ENCODE measurements at places on chromosomes 4 and X.

DNA sequence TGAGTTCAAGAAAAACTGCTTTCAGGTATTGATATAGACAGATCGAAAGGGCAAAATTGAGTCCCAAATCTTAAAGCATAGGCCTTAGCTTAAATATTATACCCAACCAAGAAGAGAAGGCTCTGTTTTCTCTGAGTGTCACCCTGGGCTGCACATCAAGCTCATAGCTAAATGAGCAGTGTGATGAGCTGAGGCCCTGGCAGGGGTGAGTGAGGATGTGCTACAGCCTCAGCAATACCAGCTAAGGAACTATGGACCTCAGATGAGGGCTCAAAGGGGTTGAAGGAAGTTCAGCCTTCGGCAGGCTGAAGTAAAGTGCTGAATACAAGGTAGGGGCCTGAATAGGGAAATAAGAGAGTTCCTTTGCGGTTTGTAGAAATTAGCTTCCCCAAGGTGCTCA lies 79.3 kb downstream of the FAM114A1 start:
- no peak overlapping the region for H3K4me3 ChIP-seq
- no peak overlapping the region for H3K27ac ChIP-seq
- H3K4me1 ChIP-seq: no peaks in the 10 kb centered on the region
- DNase-seq: no peak
- peaks cover 12% of the 10 kb centered on the region for H3K36me3 ChIP-seq

GRCh38 chrX:127519323-127519722 lies 532.9 kb downstream of the ACTRT1 start:
- no peaks in the 10 kb centered on the region for H3K36me3 ChIP-seq
- H3K27me3 ChIP-seq: no peaks in the 10 kb centered on the region
- H3K4me3 ChIP-seq: no peak overlapping the region
- no peak overlapping the region for H3K27ac ChIP-seq

DNA sequence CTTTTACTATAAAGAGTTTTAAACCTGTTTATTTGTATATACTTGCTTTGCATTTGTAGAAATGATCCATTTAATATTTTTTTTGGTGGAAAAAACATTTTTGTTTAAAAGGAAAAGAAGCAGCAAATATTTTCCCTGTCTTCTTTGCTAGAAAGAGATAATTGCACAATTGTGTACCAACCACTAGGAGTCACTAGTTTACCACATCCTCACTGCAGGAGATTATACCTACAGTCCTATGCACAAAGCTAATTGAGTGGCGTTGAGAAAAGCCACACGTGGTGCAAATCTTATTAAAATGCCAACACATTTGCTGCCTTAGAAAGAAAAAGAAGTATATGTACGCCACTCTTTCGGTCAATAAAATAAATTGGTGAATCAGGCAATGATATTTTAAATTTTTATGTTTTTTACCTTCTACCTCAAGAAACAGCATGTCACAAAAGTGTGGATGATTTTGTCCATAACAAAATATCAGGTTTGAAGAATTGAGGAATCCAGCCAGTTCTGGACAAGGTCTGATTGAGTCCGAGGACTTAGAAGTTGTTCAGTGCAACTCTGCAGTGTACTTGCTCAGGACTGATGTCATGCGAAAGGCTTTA lies 102.9 kb downstream of the GRXCR1 start:
- H3K4me1 ChIP-seq: no peaks in the 10 kb centered on the region
- H3K36me3 ChIP-seq: no peaks in the 10 kb centered on the region
- no peak for DNase-seq
- H3K27ac ChIP-seq: no peak overlapping the region
- no peaks in the 10 kb centered on the region for H3K27me3 ChIP-seq

DNA sequence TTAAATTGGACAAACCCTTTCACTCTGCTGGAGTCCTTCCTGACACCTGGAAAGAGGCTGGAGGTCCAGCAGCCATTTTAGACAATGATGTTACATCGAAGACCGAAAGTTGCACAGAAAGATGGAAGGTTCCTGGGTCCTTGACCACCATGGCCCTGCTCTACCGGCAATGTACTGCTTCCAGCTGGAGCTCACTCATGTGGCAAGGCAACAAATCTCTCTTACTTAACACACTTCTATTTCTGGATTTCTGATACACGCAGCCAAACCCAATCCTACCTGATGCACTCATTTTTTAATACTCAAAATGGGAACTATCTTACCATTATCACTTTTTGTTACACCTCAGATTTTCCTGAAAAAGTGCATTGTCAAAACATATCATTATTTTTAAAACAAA lies 33.1 kb downstream of the DMD start:
- no peak overlapping the region for H3K27ac ChIP-seq
- no peak overlapping the region for H3K4me3 ChIP-seq
- H3K36me3 ChIP-seq: no peaks in the 10 kb centered on the region
- H3K27me3 ChIP-seq: no peaks in the 10 kb centered on the region
- DNase-seq: no peak

DNA sequence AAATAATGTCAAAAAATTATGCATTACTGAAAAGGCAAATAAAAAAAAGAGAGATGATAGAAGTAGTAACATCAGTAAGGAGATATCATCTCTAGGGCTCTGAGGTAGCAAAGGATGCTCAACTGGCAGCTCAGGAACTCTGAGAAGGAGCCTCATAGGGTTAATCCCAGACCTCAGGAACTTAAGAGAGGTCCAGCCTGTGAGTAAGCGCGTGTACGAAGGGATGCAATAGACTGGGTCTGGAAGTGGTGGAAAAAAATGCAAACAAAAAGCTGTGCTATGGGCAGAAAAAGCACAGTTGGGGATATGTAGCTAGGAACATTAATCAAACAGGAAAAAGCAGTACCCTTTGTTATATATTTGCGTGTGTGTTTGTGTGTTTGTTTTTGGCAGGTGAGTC lies 282.0 kb downstream of the GALNTL6 start:
- no peak overlapping the region for H3K4me3 ChIP-seq
- no peak for DNase-seq
- H3K27me3 ChIP-seq: no peaks in the 10 kb centered on the region

- no peaks in the 10 kb centered on the region for H3K27me3 ChIP-seq
- H3K4me1 ChIP-seq: peaks cover 4% of the 10 kb centered on the region
- H3K4me3 ChIP-seq: no peak overlapping the region
- DNase-seq: peak; percentile 48
Measured at GRCh38 chr4:171875291-171875690, 62.1 kb downstream of the GALNTL6 start.

GRCh38 chr4:133151691-133152329 lies 2.7 kb downstream of the PCDH10 start:
- H3K27ac ChIP-seq: no peak overlapping the region
- peaks cover 13% of the 10 kb centered on the region for H3K36me3 ChIP-seq
- H3K4me1 ChIP-seq: no peaks in the 10 kb centered on the region
- peak; percentile 87 for DNase-seq

DNA sequence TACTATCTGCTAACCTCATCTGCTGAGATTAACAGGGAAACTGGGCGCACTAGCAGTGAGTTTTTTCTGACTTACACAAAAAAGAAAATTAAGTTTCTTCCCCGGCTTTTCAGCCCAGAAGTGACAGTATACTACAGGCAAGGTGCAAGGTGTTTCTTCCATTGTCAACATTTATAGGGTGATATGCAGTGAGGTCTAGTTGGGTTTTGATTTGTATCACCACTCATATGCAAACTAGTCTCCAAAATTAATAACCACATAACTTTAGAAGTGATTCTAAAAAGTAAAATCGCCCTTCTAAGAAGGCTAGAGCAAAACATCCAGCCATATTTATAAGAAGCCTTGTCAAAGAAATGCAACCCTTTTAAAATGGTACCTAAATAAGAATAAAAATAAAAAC lies 640.1 kb downstream of the ARAP2 start:
- no peak overlapping the region for H3K4me3 ChIP-seq
- H3K27me3 ChIP-seq: no peaks in the 10 kb centered on the region
- DNase-seq: no peak
- no peak overlapping the region for H3K27ac ChIP-seq
- H3K36me3 ChIP-seq: no peaks in the 10 kb centered on the region
- H3K4me1 ChIP-seq: no peaks in the 10 kb centered on the region

- H3K36me3 ChIP-seq: no peaks in the 10 kb centered on the region
- DNase-seq: no peak
- no peaks in the 10 kb centered on the region for H3K4me1 ChIP-seq
- no peak overlapping the region for H3K4me3 ChIP-seq
- H3K27me3 ChIP-seq: no peaks in the 10 kb centered on the region
- no peak overlapping the region for H3K27ac ChIP-seq
Measured at GRCh38 chrX:68464796-68465195, 31.5 kb upstream of the OPHN1 start.

DNA sequence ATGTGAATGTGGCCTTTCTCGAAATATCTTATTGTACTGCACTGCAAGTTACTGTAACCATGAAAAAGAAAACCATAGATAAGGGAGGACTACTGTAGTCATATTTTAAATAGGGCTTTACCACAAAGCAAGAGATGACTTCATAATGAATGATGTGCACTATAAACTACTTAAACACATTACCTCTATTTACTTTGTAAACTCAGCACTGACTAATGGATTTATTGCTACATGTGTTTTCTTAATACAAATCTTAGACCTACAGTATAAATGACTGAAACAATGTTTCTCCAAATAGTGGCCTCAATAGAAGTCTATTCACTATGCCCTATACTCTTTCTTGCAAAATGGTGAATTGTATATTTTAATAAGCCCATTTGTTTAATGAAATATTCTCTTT lies 61.1 kb downstream of the HDX start:
- peaks cover 16% of the 10 kb centered on the region for H3K36me3 ChIP-seq
- no peak for DNase-seq
- H3K4me3 ChIP-seq: no peak overlapping the region
- H3K4me1 ChIP-seq: no peaks in the 10 kb centered on the region
- no peak overlapping the region for H3K27ac ChIP-seq

- no peak for DNase-seq
- no peak overlapping the region for H3K4me3 ChIP-seq
- H3K27ac ChIP-seq: no peak overlapping the region
Measured at GRCh38 chrX:101749436-101749835, 89.8 kb upstream of the ARMCX2 start.

- no peak overlapping the region for H3K27ac ChIP-seq
- H3K27me3 ChIP-seq: no peaks in the 10 kb centered on the region
- peak overlapping the region; percentile 33 for H3K4me3 ChIP-seq
- no peak for DNase-seq
- H3K4me1 ChIP-seq: no peaks in the 10 kb centered on the region
Measured at GRCh38 chrX:46759645-46759974, 692 bp upstream of the SLC9A7 start.

DNA sequence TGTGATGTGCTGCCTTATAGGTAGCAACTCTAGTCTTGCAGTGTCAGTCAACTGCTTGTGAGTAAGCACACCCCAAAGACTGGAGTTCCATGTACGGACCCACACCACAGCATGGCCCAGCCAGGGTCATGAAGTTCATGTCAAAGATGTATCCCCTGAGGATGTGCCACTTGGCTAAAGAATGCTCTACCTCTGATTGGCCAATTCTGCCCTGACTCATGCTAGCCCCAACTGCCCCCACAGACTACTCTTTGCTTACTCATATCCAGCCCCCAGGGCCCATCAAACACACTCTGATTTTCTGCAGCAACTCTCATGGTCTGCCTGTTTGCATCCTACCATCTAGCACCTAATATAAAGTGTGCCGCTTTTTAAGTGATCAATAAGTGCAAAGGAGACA lies 62.5 kb downstream of the CHRDL1 start:
- H3K4me1 ChIP-seq: no peaks in the 10 kb centered on the region
- DNase-seq: no peak
- no peak overlapping the region for H3K27ac ChIP-seq
- H3K4me3 ChIP-seq: no peak overlapping the region
- H3K27me3 ChIP-seq: no peaks in the 10 kb centered on the region
- H3K36me3 ChIP-seq: no peaks in the 10 kb centered on the region

DNA sequence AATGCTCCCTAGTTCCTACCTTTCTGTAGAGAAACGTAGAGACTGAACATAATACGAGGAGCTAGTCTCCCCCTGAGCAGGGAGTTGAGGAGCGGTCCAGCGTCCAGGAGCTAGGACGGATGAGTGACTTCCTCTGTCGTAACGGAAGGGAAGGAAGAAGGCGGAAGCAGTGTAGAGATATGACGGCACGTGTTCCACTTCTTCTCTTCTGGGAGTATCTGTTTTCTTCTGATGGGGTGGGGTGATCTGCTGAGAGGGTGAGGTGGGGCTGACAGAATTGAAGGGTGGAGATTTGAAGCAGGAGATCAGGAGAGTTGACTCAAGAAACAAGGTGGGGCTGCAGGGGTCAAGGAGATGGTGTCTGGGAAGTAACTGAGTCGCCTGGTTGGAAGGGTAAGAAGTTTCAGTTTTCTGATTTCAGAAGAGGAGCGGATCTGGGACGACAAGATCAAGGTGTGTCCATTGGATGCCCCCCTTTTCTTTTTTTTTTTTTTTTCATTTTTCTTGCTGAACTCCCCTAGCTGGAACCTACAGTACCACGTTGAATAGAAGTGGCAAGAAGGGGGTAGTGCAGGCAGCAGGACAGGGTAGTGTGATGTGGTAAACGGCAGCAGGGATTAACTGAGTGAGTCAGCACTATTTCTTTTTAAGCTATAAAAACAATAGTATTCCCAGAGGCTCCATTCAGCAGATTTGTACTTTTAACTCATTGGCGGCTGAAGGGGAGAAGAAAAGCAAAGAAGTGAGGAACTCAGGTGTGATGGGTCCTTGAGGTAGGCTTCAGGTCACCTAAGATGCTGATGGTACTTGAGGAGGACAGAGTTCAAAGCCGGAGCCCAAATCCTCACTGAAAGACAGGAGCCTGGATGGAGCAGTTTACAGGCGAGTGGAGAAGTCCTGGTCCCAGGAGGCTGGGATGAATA lies 50.8 kb upstream of the SETD7 start:
- no peak for DNase-seq
- H3K36me3 ChIP-seq: no peaks in the 10 kb centered on the region
- H3K4me1 ChIP-seq: no peaks in the 10 kb centered on the region
- H3K27me3 ChIP-seq: no peaks in the 10 kb centered on the region
- no peak overlapping the region for H3K4me3 ChIP-seq

GRCh38 chr4:67575232-67576058 lies 16.9 kb downstream of the STAP1 start:
- H3K4me1 ChIP-seq: no peaks in the 10 kb centered on the region
- no peak overlapping the region for H3K27ac ChIP-seq
- H3K4me3 ChIP-seq: no peak overlapping the region
- DNase-seq: no peak
- H3K36me3 ChIP-seq: no peaks in the 10 kb centered on the region
- no peaks in the 10 kb centered on the region for H3K27me3 ChIP-seq

DNA sequence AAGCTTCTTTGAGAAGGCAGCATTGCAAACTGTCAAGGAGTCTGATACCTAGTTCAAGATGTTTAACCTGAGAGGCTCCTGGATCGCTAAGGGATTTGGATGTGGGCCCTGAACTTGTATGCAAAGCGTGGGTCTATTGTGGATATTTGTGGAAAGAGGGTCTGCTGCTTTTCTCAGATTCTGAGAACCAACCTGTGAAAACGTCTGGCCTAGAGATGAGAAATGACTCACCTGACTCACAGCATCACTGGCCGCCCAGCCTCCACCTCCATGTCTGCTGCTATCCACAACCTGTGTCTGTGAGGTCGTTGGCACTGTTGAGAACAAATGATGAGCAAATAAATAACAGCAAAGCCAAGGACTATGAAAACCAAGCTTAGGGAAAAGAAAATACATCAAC lies 33.3 kb upstream of the PROM1 start:
- no peak overlapping the region for H3K27ac ChIP-seq
- DNase-seq: peak; percentile 24
- H3K4me1 ChIP-seq: peaks cover 4% of the 10 kb centered on the region
- no peak overlapping the region for H3K4me3 ChIP-seq
- no peaks in the 10 kb centered on the region for H3K27me3 ChIP-seq

- DNase-seq: no peak
- H3K4me1 ChIP-seq: no peaks in the 10 kb centered on the region
- no peaks in the 10 kb centered on the region for H3K36me3 ChIP-seq
- H3K27me3 ChIP-seq: no peaks in the 10 kb centered on the region
- H3K27ac ChIP-seq: no peak overlapping the region
Measured at GRCh38 chr4:106679063-106679462, 310.5 kb upstream of the GIMD1 start.

Measured in endodermal cell (in vitro differentiated cells).